Heart right ventricle (tissue), 16 donors: ENCODE measurements at places on chromosomes 12 and 14. TPM values are rescaled to one million over a fixed set of nuclear protein-coding genes. Genes with fewer than 3 reads are reported as not detected.

DNA sequence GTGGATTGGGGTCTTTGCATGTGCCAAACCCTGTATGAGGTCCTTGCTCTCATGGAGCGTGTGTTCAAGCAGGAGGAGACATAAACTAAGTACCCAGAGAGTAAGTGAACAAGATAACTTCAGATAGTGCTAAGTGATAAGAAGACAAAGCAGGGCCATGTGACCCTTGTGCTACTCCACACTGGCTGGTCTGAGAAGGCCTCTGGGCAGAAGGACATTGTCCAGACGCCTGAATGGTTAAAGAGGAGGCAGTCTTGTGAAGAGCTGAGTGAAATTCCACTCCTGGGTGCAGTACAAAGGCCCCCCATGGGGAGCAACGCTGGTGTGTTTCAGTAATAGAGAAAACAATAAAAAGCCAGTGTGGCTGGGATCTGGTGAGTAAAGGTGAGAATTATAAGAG lies 93.3 kb upstream of the RIC8B start:
- H3K27me3 ChIP-seq = no peaks in the 10 kb centered on the region
- no peaks in the 10 kb centered on the region for H3K36me3 ChIP-seq
- no peaks in the 10 kb centered on the region for H3K4me1 ChIP-seq
- H3K4me3 ChIP-seq = no peak overlapping the region
- no peak overlapping the region for H3K27ac ChIP-seq

The TRPV4 gene
- 0.46 TPM for total RNA-seq

GRCh38 chr12:10718279-10718821 lies 4.8 kb downstream of the YBX3 start:
- H3K4me3 ChIP-seq = no peak overlapping the region
- no peaks in the 10 kb centered on the region for H3K27me3 ChIP-seq
- peak overlapping the region; percentile 96 for H3K27ac ChIP-seq
- H3K4me1 ChIP-seq = peaks cover 61% of the 10 kb centered on the region

GRCh38 chr12:131825146-131825892 lies 2.9 kb upstream of the MMP17 start:
- H3K4me3 ChIP-seq = no peak overlapping the region
- H3K36me3 ChIP-seq = no peaks in the 10 kb centered on the region
- H3K27me3 ChIP-seq = peaks cover 67% of the 10 kb centered on the region
- no peak for DNase-seq
- H3K27ac ChIP-seq = no peak overlapping the region

GRCh38 chr12:122029620-122030423 lies 8.1 kb downstream of the BCL7A start:
- H3K27me3 ChIP-seq = no peaks in the 10 kb centered on the region
- no peak overlapping the region for H3K4me3 ChIP-seq
- peak; percentile 44 for DNase-seq
- peaks cover 6% of the 10 kb centered on the region for H3K4me1 ChIP-seq

The NGB gene
- not detected for total RNA-seq

DNA sequence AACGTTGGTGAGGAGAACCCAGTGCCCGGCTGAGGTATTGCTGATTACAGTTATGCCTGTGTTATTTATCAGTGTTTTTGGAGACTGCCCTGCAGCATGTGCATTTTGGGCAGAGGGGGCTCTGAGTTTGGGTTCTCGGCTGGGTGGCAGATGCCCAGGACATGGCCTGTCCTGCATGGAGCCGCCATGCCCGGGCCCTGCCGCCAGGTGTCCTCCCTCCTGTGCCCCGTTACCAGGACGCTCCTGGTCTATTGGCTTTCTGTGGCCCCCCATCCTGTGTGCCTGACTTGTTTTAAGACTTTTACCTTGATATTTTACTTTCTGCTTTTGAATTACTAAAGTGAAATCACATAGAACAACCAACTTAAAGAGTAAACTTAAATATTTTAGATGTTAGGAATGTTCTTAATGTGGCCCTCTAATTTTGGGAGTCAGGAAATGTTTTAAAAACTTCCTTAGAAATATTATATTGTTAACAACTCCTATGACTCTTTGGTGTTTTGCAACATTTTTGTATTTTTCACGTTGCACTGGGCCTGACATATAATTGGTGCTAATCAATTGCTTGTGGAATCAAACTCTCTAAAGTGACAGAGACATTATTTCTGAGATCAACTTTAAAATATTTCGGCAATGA lies 51.8 kb downstream of the PRIMA1 start:
- no peak overlapping the region for H3K27ac ChIP-seq
- H3K36me3 ChIP-seq = no peaks in the 10 kb centered on the region
- H3K27me3 ChIP-seq = no peaks in the 10 kb centered on the region
- no peaks in the 10 kb centered on the region for H3K4me1 ChIP-seq
- no peak for DNase-seq
- H3K4me3 ChIP-seq = no peak overlapping the region

The AKAP3 gene
- 3.1 TPM for total RNA-seq
